Stimulated activated CD4-positive, alpha-beta T cell treated with anti-CD3 and anti-CD28 coated beads, Interleukin-1b, Interleukin-23, amount 100 ng/mL, for 4 hours (primary cell): ENCODE measurements at places on chromosomes 12 and 14.

- DNase-seq, result no peak
Observed at GRCh38 chr12:45477526-45477925, 252.0 kb upstream of the ARID2 start.

DNA sequence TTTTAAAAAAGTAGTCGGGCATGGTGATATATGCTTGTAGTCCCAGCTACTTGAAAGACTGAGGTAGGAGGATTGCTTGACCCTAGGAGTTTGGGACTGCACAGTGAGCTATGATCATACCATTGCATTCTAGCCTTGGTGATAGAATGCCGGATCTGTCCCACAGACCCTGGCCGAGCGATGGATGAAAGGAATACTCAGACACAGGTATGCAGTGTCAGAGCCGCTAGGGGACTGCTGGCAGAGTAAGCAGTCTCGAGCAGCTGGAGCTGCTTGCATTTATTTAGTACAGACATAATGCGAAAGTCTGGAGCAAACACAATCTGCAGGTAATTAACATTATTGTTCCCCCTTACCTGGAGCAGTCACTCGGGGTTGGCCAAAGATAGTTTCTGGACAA, 18.6 kb downstream of the AICDA start:
- no peak for DNase-seq

- DNase-seq, result no peak
Observed at GRCh38 chr12:108825201-108825950, 32.0 kb downstream of the SSH1 start.

DNA sequence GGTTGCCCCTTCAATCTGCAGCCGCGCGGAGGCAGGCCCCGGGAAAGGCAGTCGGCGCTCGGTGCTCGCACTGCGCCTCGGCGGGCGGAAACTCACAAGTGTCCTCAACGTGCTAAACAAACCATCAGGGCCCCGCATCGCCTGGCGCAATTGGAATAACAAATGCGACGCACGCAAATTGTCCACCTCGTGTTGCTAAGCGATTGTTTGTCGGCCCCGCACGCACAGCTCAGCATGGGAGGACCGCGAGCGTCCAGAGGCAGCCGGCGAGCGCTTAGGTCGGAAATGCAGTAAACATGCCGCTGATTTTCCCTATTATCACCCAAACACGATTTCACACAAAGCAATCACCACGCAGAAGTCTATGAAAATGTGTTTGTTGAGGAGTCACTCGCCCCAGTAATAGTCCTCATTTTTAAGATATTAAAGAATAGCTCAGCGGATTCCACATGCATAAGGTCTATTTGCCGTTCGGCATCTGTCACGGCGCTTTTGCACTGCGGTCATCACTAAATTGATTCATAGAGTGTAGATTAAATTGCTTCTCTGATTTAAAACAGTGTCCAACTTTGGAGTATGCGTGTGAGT, 3.2 kb upstream of the GSC start:
- no peak for DNase-seq

- DNase-seq, result no peak
Observed at GRCh38 chr12:62754706-62755105, 180.2 kb downstream of the PPM1H start.

DNA sequence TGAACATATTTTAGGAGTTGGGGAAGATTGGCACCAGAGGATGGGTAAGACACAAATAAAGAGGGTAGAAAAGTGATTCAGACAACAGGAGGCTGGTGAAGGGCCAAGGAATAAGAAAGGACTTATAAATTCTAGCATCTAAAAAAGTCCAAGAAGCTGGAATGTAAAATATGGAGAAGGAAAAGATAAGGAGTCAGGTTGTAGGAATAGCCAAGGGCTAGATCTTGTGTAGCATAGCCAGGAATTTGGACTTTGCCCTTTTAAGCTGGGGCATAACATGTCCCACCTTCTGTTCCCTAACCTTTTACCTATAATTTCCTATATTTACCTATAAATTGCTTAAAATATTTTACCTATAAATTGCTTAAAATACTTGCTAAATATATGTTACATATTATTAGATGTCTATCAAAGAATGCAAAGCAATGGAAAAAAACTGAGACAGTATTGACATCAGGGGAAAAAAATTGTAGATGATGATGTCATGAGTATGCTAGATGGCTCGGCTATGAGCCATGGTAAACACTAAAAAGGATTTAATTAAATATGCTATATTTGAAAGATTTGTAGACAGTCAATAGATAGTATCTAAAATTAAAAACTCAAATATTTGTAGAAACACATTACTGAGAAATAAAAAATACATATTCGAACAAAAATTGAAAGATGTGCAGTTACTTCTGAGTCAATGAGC, 99.7 kb upstream of the PLEKHG7 start:
- no peak for DNase-seq

GRCh38 chr14:89504602-89505313, 87.7 kb upstream of the FOXN3 start:
- DNase-seq, result no peak

DNA sequence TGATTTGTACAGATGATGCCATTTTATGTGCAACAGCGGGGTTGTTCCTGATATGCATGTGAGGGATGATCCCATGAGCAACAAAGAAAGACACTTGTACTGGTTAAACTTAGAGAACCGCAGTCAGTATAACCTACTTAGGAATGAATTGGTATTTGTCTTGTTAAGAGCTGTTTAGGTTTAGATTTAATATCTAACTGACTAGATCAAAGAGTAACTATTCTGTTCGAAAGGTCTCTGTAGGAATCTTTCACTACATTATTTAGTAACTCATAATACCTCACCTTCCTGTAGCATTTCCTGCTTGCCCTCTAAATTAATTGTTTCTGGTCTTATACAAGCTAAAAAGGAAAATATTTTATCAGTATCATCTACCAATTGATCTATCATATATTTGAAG, 350.4 kb downstream of the TRHDE start:
- DNase-seq, result no peak

DNA sequence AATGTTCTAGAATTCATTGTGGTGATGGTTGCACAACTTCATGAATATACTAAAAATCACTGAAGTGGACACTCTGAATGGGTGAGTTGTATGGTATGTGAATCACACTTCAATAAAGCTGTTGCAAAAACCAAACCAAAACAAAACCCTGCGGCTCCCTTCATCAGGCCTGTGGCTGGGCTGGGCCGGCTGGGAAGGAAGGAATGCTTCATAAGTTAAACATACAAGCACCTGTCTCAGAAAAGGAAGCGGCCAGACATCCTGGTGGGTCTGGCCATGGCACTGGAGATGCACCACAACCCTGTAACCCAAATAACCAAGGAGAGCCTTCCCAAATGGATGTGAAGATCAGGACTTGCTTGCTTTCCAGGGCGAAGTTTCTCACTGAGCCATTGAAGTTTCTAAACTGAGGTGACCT, 34.9 kb downstream of the TTC7B start:
- DNase-seq, result no peak

GRCh38 chr12:49945394-49946080, 5.0 kb upstream of the AQP2 start:
- peak; percentile 85 for DNase-seq

- DNase-seq, result no peak
Observed at GRCh38 chr12:108711489-108712164, 19.7 kb downstream of the CORO1C start.

DNA sequence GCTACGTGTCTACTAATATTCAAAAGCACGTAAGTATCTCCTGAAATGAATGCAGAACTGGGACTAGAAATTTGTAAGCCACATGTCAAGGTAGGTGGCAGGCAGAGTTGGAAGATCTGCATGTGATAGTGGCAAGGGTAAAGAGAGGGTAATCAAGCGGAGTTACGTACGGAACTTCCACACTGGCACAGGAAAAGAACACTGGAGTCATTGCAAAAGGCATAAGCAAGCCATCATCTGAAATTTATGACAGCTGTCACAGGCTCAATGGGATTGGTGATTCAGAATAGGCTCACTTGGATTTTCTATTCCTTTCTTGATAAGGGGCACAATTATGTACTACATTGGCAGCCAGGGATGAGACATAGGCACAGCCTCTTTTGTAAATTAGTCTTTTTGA, 245.3 kb downstream of the PDZRN4 start:
- DNase-seq, result no peak

GRCh38 chr12:124445121-124445718, 122.2 kb downstream of the NCOR2 start:
- no peak for DNase-seq

DNA sequence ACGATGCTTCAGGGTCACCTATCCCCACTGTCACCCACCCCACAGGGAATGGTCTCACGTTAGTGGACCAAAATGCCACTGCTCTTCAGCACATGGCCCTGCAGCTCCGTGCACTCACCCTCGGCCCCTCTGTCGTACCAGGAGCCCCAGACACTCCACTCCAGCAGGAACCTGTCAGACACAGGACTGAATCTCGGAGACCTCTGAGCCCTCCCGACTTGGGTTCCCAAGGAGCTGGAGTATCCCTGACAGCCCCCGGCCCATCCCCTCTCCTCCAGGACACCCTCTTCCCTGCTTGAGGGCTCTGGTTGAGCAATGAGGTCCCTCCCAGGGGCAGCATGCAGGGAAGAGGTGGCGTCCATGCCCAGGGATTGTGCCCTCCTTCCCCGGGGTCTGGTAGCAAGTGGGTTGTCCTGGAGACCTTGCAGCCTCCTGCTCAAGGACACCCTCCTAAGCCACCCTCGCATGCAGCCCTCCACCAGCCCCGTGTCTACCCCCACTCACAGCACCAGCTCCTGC, 20.4 kb upstream of the LRTM2 start:
- no peak for DNase-seq

DNA sequence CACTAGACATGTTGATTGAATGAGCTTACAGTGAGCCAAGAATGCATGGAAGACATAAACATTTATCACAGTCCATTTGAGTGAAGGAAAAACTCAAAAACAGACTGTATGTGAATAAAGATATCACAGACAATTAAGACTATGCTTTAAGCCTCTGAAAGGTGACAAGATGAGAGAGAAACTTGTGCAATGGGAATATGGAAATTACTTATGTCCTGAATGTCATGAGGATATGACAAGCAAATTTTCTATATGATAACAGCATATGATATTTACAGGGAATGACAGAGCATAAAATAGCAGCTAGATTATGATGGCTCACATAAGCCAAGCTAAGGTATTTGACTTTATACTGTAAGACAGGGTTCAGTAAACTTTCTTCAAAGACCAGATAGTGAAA, 1153.1 kb upstream of the USP15 start:
- DNase-seq, result no peak

DNA sequence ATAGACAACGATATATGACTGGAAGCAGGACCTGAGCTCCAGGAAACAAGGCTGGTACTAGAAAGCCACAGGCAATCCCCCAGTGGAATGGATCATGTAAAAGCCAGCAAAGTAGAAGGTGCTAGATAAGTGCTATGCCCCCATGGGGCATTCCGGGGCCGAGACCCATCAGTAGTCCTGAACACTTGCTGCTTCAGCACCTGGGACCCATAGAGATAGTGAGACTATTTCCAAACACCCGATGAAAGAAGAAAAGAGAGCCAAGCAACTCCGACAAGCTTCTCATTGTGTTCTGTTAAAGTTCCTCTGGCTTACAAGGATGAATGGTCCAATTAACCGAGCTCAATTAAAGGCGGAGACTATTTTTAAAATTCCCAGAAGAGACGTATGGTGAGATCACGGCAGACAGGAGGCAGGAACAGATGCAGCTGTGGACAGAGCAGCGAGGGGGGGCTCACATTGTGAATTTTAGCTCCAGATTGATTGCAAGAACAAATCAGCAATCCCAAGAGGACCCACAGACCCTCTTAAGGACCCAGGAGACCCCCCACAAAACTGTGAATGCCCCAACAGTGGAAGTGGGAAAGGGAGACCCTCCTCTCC, 142.5 kb upstream of the OVCH1 start:
- DNase-seq, result no peak

GRCh38 chr14:90675399-90675798, 140.8 kb downstream of the TTC7B start:
- DNase-seq, result no peak

DNA sequence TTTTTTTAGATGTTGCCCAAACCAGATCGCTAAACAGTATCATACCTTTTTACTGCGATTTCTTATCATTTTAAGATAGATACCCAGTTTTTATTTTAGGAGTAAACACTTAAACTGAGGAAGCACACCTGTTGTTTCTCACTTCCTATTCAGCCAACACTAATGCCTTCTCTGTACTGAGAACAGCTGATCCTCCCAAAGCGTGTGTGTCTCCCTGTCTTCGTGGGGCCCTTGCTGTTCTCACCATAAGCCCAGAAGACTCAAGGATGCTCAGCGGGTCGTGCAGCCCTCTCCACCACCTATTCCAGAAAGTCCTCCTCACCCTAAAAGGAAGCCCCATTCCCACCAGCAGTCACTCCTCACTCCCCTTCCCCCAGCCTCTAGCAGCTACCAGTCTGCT, 14.8 kb downstream of the PPP2R5C start:
- DNase-seq, result no peak

DNA sequence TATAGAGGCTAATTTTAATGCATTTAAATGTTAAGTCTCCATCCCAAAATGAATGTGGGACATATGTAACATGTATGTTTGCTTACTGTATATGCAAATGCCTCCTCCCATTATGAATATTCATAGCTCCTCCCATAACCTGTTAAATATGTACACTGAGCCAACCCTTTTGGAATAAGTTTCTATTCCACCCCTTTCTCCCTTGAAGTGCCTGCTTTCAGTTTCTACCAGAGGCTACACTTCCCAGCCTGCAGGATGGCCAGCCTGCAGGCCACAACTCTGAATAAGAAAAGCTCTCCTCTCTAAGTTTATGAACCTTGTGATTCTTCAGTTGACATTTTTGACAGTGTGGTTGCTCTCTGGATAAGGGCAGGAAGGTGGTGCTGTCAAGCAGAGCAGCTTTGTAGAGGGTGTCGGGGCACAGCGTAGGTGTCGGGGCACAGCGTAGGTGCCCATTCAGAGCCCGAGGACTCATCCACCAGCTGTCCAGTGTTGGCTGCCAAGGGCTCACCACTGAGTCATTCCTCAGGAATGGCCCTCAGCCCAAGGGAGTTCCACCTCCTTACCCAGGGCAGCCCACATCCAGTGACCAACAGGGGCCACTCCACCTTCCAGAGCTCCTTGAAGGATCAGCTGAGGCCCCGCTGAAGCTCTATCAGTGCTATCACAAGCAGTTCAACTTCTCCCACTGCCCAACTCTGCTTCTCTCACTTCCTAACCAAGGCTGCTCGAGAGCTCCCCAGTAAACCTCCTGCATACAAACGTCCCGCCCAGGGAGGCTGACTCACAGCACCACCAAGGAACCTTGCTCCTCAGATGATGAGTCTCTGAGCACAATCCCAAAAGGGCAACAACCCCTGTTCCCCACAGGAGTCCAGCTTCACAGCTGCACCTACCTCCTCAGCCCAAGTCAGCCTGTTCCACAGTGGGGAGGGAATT, 31.4 kb downstream of the VWF start:
- DNase-seq, result no peak

- DNase-seq, result no peak
Observed at GRCh38 chr12:45433441-45433868, 217.6 kb downstream of the ANO6 start.

DNA sequence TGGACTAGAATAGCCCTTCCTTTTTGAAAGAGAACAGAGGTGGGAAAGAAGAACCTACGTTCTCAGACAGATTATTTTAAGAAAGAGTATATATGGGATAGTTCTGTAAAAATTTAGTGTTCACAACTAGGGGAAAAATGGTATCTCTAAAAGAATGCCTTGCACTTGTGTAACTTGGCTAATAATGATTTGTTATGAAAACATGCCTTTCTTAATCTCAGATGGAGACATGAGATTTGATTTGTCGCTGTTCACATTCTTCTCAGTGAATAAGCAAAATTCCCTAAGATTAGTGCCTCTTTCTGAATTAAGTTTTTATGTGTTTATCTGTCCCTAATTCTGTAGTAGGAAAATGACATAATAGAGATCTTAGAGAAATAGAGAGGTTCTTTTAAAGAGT, 100.8 kb downstream of the USP15 start:
- DNase-seq, result no peak

- DNase-seq, result no peak
Observed at GRCh38 chr14:38250331-38250730, 5.6 kb downstream of the CLEC14A start.
